ENCODE measurements at places on chromosomes 11 and 22.

DNA sequence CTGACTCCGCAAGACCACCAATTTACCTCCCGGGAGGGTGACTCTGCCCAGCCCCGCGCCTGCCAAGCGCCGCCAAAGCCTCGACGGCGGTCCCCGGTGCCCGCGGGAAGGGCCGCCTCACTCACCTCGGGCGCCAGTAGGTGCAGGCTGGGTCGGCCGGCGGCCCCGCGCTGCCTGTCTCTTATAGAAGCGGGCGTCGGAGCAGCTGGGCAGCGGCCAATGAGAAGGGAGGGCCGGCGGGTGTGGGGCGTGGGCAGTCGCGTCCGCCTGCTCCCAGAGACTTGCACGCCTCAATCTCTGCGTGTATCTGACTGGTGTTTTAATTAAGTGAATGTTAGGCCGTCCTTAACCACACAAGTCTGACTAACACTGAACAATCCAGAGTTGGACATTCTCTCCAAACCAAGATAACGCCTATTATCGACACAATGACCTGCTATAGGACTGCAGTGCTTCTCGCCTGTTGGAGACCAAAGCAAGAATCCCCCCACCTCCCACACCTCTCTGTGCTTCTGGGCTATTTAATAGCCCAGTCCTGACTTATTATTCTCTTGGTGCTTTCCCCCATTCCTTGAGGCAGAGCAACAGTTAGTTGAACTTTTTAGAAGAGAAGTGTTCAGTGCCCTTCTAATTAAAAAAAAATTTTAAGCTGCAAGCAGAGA, at the start of gene TPH1:
TSS of gene TPH1 (minus strand) at position 154 of the 662 bp plus-strand sequence. CDS start 5,507 bp downstream, outside the sequence.
- DNase-seq: no peak

DNA sequence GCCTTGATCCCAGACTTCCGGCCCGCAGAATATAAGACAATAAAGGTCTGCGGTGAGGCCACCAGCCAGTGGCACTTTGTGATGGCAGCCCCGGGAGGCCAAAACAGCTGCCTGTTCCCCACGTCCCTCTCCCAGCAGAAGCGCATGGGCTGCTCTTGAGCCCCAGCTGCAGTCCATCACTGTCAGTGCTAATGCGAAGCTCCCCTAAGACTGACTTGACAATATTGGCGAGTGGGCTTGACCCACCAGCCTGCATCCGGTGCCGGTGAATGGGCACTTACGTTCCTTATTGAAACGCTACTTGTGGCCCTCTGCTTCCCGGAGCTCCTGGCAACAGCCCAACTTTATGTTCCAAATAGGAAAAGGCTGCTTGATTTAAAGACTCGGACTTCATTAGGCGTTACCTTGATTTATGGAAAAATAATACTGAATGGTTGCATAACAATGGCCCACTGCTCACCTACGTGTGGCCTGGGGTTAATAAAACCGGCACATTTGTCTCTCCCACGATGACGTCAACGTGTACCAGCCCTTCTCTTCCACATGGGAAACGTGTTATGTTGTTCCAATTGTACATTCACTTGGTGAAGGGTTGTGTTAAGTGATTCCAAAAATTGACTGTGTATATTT, 93.4 kb upstream of the SEPTIN5 start:
- DNase-seq: no peak

DNA sequence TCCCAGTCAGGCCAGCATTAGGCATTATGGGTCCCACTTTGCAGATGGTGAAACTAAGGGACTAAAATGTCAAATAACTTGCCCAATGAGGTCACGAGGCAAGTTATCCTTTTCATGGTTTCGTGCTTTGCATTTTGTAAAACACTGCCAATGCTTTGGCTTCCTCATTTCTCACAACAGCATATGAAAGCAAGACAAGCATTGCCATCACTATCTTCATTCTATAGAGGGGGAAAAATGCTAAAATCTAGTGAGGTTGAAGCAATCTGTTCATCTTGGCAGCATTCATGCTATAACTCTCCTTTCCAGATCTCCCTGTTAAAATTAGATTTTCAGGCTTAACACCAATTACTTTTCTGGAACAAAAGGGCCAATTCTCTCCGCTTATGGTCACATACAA, 14.8 kb downstream of the FAM181B start:
- DNase-seq: no peak

- DNase-seq: no peak
Observed at GRCh38 chr11:69765498-69765995, 9.6 kb downstream of the FGF4 start.

DNA sequence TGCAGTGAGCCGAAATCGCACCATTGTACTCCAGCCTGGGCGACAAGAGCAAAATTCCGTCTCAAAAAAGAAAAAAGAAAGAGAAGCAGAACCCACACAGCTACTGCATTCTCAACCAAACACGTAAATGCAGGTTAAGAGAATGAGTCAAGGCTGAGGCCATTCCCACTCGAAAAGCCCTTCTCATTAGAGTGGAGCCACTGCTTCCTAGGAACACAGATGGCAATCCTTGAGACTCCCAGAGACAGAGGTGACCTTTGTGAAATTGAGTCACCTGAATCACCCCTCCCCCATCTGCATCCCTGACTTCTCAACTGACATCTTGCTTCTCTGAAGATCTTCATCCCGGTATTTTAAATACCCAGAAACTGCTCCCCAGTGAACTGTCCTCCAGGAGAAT, 8.2 kb downstream of the PACSIN2 start:
- DNase-seq: no peak

GRCh38 chr22:30176431-30176830, 70.1 kb downstream of the LIF start:
- DNase-seq: no peak

DNA sequence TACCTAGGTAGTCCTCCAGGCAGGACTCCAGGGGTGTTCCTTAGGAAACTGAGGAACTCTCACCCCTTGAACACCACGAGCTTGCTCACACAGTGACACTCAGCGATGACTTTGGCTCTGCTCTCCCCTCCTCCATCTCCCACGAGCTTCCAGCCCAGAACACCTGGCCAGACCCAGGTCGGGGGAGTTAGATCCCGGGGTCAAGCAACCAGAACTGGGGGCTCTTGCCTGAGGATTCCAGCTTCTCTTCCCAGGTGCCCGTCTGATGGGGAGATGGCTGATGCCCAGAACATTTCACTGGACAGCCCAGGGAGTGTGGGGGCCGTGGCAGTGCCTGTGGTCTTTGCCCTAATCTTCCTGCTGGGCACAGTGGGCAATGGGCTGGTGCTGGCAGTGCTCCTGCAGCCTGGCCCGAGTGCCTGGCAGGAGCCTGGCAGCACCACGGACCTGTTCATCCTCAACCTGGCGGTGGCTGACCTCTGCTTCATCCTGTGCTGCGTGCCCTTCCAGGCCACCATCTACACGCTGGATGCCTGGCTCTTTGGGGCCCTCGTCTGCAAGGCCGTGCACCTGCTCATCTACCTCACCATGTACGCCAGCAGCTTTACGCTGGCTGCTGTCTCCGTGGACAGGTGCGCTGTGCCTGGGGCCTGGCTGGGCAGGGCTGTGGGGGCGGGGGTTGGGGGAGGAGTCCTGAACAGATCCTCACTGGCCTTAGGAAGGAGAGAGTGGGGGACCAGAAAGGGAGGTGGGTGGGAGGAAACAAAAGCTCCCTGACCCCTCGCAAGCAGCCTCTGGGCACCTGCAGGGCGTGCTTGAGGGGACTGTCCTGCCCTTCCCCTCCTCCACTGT, at the start of gene GALR3:
TSS of gene GALR3 (plus strand) at position 249 of the 852 bp plus-strand sequence. CDS start at position 274, 25 bp downstream.
- DNase-seq: no peak

GRCh38 chr11:108468478-108468864, 1.1 kb upstream of the C11orf65 start:
- DNase-seq: no peak

- no peak for DNase-seq
Observed at GRCh38 chr22:45942344-45942743, 34.6 kb downstream of the WNT7B start.

DNA sequence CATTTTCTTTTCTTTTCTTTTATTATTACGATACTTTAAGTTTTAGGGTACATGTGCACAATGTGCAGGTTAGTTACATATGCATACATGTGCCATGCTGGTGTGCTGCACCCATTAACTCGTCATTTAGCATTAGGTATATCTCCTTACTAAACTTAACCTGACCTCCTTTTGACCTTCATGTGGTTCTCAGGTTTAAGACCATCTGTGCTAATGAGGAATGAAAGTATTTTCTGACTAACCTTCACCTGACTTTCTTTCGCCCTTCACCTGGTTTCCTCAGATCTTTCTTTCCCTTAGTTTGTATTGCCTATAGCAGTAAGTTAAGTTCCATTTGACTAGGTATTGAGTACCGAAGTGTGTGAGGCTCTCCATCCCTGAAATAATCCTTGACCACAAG, 6.5 kb downstream of the EXPH5 start:
- no peak for DNase-seq

- no peak for DNase-seq
Observed at GRCh38 chr11:102423936-102424335, 28.6 kb downstream of the TMEM123 start.

DNA sequence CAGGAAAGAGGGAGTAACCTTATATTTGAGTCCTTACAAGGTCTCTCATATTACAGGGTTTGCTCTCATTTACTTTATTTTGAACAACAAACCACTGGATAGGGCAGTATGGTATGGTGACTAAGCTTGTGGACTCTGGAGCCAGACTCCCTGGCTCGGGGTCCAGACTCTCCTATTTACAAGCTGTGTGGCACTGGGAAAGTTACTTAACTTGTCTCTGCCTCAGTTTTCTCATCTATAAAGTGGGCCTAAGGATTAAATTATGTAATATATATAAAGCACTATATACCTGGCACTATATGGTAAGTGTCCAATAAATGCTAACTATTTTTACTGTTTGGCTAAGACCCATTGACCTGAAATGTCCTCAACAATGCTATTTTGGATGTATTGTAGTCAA, 1.7 kb upstream of the DCHS1 start:
- no peak for DNase-seq

- no peak for DNase-seq
Observed at GRCh38 chr22:20324139-20324516, 4.3 kb upstream of the DGCR6L start.

- DNase-seq: no peak
Observed at GRCh38 chr11:11229647-11230046, 123.4 kb downstream of the CSNK2A3 start.

DNA sequence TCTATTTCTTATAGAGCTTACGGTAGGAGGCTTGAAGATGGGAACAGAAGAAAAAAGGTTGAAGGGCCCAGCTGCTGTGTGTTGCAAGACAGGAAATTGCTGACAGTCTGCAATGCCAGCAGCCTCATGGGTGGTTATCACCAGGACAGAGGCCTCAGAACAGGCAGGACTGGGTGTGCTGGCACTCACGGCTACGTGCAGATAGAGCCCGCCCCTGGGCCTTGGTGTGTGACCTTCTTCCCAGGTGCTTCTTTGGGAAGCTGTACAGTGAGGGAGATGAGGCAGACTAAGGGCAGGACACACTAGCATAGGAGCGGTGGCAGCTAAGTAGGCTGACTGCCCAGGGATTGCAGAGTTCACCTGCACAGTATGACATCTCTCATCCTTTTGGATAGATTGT, 12.6 kb downstream of the PRAME start:
- peak; percentile 22 for DNase-seq

GRCh38 chr11:289398-289711, 429 bp downstream of the PGGHG start:
- no peak for DNase-seq

DNA sequence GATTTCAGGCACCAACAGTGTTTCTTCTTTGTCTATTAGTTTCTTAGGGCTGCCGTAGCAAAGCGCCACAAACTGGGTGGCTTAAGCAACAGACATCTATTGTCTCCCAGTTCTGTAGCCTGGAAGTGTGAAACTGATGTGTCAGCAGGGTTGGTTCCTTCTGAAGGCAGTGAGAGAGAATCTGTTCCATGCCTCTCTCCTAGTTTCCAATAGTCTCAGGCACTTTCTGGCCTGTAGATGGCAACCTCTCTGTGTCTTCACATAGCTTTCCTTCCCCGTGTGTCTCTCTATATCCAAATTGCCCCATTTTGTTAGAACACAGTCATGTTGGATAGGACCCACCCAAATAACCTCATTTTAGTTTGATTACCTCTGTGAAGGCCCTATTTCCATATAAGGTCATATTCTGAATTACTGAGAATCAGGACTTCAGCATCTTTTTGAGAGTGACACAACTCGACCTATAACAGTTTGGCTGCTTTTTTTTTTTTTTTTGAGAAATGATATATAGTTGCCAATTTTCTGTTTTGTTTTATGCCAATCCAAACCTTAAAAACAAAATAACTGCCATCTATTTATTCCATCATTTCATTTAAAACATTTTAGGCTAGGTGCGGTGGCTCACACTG, 108.2 kb downstream of the SLC36A4 start:
- DNase-seq: peak; percentile 79

DNA sequence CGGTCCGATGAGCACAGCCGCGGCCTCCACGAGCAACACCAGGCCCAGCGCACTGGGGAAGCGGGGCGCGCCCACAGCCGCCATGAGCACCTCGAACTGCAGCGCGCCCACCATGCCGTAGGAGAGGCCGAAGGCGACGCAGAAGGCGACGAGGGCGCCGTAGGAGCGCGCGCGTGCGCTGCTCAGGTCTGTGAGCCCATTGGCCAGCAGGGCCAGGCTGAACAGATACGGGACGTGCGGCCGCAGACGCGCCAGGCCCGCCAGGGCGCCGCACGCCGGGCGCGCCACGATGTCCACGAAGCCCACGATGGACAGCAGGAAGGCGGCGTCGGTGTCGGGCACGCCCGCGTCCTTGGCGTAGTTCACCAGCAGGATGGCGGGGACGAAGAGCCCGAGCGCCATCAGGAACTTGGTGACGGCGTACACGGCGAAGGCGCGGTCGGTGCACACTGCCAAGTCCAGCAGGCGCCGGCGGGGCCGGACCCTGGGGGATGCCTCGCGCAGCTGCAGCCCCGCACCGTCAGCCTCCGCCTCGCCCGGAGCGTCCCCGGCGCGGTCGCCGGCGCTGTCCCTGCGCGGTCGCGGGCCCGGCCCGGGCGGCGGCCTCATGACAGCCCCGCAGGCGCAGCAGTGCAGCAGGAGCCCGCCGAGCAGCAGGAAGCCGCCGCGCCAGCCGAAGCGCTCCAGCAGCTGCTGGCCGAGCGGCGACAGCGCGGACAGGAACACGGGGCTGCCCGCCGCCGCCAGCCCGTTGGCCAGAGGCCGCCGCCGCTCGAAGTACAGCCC, 2.9 kb downstream of the SLC16A8 start:
- peak; percentile 37 for DNase-seq

GRCh38 chr22:38348751-38349496, 31.7 kb upstream of the CSNK1E start:
- no peak for DNase-seq

GRCh38 chr11:121814962-121815361, 301.1 kb downstream of the BLID start:
- DNase-seq: no peak

DNA sequence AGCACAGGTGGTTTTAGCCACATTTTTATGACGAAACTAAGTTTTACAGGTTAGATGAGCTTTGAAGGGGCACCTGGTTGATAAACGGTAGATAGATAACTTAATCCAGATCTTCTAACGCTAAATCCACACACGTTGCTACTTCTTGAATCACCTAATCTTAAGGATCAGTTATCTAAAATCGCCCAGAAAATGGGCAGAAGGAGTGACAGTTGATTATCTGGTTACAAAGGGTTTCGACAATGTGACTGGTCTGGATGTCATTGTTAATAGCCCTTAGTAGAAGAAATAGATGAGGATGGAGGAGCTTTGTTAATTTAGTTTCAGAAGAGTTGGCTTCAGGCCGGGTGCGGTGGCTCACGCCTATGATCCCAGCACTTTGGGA, 43.7 kb downstream of the SCGB1A1 start:
- no peak for DNase-seq

GRCh38 chr11:114179234-114179941, 116.8 kb upstream of the NNMT start:
- DNase-seq: no peak

GRCh38 chr11:123063826-123064657, 2.1 kb upstream of the HSPA8 start:
- DNase-seq: no peak
